Activated CD4-positive, alpha-beta T cell treated with anti-CD3 and anti-CD28 coated beads, Interleukin-2, amount 50 U/mL, for 1 hour (primary cell): ENCODE measurements at places on chromosomes 12 and 14.

DNA sequence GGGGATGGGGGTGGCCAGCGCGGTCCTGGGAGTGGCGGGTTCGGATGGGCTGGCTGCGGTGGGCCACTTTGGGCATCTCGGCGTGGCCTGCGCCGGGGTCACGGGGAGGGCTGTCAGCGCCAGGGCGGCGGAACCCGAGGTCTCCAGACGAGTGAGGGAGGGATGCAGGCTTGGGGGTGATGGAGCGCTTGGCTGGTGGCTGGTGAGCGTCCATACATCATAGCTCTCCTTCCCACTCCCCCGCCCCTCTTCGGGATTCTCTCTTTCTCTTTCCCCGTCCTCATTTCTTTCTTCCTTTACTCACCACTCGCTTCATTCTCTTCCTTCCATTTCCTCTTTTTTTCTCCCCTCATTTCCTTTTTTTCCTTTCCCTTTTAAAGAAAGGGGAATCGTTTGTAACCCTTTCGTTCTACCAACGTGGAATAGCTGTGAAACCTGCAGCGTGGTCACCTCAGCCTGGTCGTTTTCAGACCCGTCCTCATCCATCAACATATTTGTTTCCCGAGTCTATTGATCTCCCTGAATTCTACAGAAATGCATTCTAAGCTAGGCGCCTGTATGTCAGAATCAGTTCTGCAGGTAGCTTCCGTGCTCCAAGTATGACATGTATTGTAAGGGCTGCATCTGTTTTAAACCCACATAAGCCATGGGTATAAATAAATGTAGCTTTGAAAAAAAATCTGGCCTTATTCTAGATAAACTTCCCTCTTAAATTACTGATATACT lies 260.3 kb upstream of the E2F7 start:
- no peak for DNase-seq

- DNase-seq: no peak
These were observed 440.3 kb downstream of the NOVA1 start for GRCh38 chr14:26157517-26157916.

GRCh38 chr12:112782943-112783342 lies 8.6 kb upstream of the RPH3A start:
- no peak for DNase-seq

- DNase-seq: no peak
These were observed 28.9 kb upstream of the TMEM179 start for GRCh38 chr14:104633276-104634137.
